Daoy (cell line): ENCODE measurements at places on chromosomes 1 and 21. TPM values are rescaled to one million over a fixed set of nuclear protein-coding genes. Genes with fewer than 3 reads are reported as not detected.

GRCh38 chr1:60600532-60600931 lies 481.8 kb upstream of the NFIA start:
- DNase-seq: no peak

DNA sequence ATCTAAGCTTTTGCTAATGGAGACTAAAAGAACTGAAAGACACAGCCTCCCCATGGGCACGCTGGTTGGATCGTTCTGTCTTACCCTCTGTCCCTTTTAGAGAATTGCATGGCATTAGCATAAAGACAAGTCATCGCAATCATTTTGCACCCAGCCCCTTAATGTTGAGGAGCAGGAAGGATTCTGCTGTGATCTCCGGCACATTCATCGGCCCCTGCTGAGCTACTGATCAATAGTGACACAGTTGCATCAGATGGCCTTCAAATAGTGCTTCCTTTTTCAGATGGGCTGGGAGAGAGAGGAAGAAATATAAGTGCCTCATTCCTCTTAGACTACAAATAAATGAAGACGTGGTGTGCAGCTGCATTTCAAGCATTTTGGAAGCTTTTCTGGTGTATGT lies 75.4 kb downstream of the NOS1AP start:
- no peak for DNase-seq

DNA sequence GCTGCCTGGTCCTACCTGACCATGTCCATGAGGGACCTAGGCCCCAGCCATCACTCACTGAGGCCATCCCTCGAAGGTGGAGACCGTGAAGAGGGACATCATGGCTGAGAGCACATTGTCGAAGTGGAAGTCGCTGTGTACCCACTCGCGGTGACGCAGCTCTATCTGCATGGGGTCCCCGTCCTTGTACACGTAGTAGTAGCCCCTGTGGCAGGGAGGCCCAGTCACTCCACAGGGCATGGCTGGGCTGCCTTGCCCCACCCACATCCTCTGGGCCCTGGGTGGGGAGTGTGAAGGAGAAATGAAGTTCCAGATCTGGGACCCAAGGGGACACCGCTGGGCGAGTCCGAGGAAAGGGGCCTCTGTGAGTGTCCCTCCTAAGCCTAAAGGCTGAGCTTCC lies 38.4 kb upstream of the KIF21B start:
- DNase-seq: no peak

GRCh38 chr1:84143796-84144565 lies at the start of gene PRKACB:
Gene PRKACB (plus strand): TSS chr1:84144271. CDS start chr1:84144362, 91 bp downstream.
- peak; percentile 49 for DNase-seq

GRCh38 chr1:220879509-220880361 lies 492 bp downstream of the HLX start:
- peak; percentile 74 for DNase-seq

- no peak for DNase-seq
Observed at GRCh38 chr1:228084325-228084724, 1.8 kb downstream of the ARF1 start.

GRCh38 chr1:24351918-24352627 lies 32.9 kb downstream of the GRHL3 start:
- DNase-seq: peak; percentile 73

DNA sequence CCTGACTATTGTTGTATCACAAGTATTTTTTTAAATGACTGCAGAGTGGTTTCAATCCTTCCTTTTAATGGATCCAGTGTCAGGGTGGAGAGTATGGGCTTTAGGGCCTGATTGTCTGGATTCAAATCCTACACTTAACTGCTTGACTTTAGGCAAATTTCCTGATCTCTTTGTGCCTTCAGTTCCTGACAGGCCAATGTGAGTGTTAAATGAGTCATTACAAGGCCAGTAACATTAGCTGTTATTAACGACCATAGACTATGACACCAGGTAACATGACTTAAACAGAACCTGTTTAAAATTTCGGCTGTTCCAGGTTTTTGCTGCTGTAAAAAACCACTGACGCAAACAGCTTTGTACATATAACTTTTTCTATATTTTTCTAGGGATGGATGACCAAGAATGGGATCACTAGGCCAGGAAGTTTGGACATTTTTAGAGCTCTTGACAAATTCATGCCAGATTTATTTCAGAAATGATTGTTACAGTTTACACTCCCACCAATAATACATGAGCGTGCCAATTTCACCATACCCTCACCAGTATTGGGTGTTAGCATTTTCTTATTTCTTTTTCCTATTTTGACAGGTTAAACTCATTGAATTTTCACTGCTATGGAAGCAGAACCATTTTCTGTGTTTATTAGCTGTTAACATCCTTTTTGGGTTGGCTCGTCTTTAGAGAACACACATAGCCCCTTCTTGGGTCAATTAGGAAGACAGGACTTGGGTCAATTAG lies 11.3 kb downstream of the ZNF362 start:
- DNase-seq: no peak

DNA sequence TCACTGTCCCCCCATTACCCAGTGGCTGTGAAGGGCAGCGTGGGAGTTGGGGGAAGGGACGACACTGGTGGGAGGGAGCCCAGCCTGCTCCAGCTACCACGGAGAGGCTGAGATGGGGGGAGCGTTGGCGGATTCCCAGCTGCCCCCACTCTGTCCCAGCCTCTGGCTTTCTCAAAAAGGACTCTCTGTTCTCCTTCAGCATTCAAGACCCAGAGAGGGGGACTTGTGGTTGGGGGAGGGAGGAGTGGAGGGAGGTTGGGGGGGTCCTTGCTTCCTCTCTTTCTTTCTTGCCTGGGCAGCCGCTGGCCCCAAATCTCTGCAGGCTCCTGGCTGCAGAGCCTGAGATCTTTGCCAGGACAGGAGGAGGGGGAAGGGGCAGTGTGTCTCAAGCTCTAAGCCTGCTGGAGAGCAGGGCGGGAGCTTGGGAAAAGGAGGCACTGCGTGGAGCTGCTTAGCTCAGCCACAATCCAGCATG lies 2.2 kb downstream of the ATP1A2 start:
- no peak for DNase-seq

DNA sequence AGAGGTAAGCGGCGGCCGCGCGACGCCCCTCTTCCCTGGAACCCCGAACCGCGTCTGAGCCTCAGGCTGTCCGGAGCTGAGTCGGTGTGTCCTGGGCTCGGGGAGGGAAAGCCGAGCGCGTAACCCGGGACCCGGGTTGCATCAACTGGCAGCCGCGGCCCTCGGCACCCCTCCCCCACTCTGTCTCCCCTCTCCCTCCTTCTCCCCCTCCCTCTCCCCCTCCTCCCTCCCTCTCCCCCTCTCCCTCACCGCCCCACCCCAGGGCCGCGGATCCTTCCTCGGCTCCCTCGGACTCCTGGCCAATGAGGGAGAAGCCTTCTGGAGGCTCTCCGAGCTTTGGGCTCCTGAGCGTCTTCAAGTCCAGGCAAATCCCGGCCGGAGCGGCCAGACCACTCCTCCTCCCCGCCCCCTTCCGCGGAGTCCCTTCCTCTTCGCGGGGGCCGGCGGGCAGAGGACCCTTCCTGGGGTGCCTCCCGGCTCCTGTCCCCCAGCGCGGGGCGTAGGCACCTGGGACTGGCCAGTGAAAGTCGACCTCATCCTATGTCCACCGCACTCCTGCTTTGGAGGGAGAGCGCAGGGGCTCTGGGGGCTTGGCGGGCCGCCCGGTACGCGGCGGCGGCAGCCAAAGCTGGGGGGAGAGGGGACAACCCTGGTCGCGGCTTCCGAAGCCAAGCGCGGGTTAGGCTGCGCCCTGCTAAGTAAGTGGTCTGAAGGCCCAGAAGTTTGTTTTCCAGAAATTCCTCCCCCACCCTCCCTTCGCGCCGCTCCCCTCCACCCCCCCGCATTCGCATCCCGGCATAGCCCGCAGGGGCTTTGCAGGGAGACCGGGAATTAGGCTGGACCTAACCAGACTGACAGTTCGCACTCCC lies 850 bp downstream of the SESN2 start:
- peak; percentile 68 for DNase-seq

GRCh38 chr1:192524223-192524622 lies 51.4 kb upstream of the RGS1 start:
- DNase-seq: no peak

DNA sequence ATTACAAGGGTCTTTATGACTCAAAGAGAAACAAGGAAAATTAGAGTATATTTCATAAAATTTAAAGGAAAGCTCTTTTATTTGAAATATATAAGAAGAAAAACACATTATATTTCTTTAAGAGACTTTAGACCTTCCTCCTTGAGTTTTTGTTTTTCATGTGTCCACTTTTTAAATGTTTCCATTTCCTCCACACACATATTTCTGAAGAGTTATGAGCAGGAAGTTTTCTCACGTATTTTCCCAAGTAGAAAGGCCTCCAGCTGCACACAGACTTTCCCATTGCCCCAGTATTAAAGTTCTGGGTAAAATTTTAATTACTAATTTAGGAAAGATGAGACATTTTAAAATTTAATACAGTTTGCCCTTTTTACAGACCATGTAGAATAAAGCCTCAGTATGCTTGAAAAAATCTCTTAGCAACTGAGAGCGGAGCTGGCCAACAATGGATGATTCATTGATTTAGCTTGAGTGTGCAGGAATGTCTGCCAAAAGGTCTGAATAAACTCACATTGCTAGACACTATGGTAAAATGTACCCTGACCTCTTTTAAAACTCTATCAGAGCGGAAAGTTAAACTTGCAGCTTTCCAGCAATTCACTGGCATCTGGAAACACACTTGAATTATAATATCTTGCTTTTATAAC lies 57.9 kb downstream of the DDAH1 start:
- DNase-seq: peak; percentile 89

GRCh38 chr1:180028864-180029263 lies 74.3 kb downstream of the CEP350 start:
- no peak for DNase-seq

GRCh38 chr1:231318015-231318355 lies 19.7 kb downstream of the EXOC8 start:
- DNase-seq: no peak

GRCh38 chr21:36847189-36847588 lies 119.3 kb downstream of the HLCS start:
- peak; percentile 68 for DNase-seq

GRCh38 chr1:15148475-15148874 lies 5.1 kb upstream of the TMEM51 start:
- DNase-seq: no peak

The DPT gene
- total RNA-seq: 0.24 and 0.69 TPM in 2 replicates

The OLIG2 gene
- 1.3 and 3.1 TPM in 2 replicates for total RNA-seq

The LCE2C gene
- not detected in 2 replicates for total RNA-seq

The MASP2 gene
- not detected in 2 replicates for total RNA-seq

The KIF17 gene
- 0.06 TPM in 1 of 2 replicates, not detected in the other for total RNA-seq

The PPIAL4G gene
- not detected in 2 replicates for total RNA-seq

The PRAMEF33 gene
- total RNA-seq: not detected in 2 replicates

The SEC16B gene
- total RNA-seq: 0.36 and 0.46 TPM in 2 replicates

The REN gene
- total RNA-seq: not detected in 2 replicates

The PTPRF gene
- 21.4 and 29.4 TPM in 2 replicates for total RNA-seq

The GJA9 gene
- total RNA-seq: not detected in 2 replicates

The KANK4 gene
- 0.03 TPM in 1 of 2 replicates, not detected in the other for total RNA-seq
